ENCODE measurements at places on chromosomes 4 and X. TPM values are rescaled to one million over a fixed set of nuclear protein-coding genes. Genes with fewer than 3 reads are reported as not detected.

The GRIPAP1 gene
- total RNA-seq: 98.4 TPM

The ATP6AP2 gene
- 82.5 TPM for total RNA-seq

The MCUB gene
- 3.9 TPM for total RNA-seq

The VCX3B gene
- not detected for total RNA-seq

The ARR3 gene
- not detected for total RNA-seq

The GPR78 gene
- total RNA-seq: 0.31 TPM

The FHDC1 gene
- total RNA-seq: 11.6 TPM

- peaks cover 2% of the 10 kb centered on the region for H3K4me1 ChIP-seq
- no peaks in the 10 kb centered on the region for H3K36me3 ChIP-seq
- peaks cover 80% of the 10 kb centered on the region for H3K27me3 ChIP-seq
- no peak for DNase-seq
- H3K4me3 ChIP-seq: no peak overlapping the region
Observed at GRCh38 chr4:24322511-24322910, 261.8 kb downstream of the DHX15 start.

- no peaks in the 10 kb centered on the region for H3K36me3 ChIP-seq
- no peaks in the 10 kb centered on the region for H3K4me1 ChIP-seq
- peaks cover 18% of the 10 kb centered on the region for H3K27me3 ChIP-seq
- DNase-seq: no peak
- no peak overlapping the region for H3K4me3 ChIP-seq
Observed at GRCh38 chr4:7590189-7590588, 155.5 kb upstream of the PSAPL1 start.

- H3K4me1 ChIP-seq: peaks cover 3% of the 10 kb centered on the region
- DNase-seq: no peak
- H3K4me3 ChIP-seq: no peak overlapping the region
- no peaks in the 10 kb centered on the region for H3K36me3 ChIP-seq
Observed at GRCh38 chr4:163949976-163950601, 455.6 kb downstream of the TMA16 start.

- no peaks in the 10 kb centered on the region for H3K36me3 ChIP-seq
- H3K4me1 ChIP-seq: peaks cover 19% of the 10 kb centered on the region
- no peak for DNase-seq
Observed at GRCh38 chr4:156252358-156252921, 298.8 kb upstream of the CTSO start.

DNA sequence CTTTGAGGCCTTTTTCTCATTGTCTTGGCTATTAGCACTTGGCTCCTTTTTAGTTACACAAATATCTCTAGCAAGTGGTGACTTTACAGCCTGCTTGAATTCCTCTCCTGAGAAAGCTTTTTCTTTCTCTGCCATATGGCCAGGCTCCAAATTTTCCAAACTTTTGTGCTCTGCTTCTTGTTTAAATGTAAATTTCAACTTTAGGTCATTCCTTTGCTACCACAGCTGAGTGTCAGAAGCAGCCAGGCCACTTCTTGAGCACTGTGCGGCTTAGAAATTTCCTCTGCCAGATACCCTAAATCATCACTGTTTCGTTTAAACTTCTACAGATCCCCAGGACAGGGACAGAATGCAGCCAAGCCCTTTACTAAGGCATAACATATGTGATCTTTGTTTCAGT, 222.4 kb downstream of the FBXO8 start:
- H3K36me3 ChIP-seq: no peaks in the 10 kb centered on the region
- DNase-seq: no peak
- H3K27ac ChIP-seq: no peak overlapping the region
- no peaks in the 10 kb centered on the region for H3K27me3 ChIP-seq
- H3K4me1 ChIP-seq: peaks cover 11% of the 10 kb centered on the region

- H3K27ac ChIP-seq: no peak overlapping the region
- H3K36me3 ChIP-seq: no peaks in the 10 kb centered on the region
- no peak overlapping the region for H3K4me3 ChIP-seq
- H3K4me1 ChIP-seq: no peaks in the 10 kb centered on the region
Observed at GRCh38 chr4:102387552-102388150, 42.4 kb upstream of the SLC39A8 start.

- no peak for DNase-seq
- H3K36me3 ChIP-seq: no peaks in the 10 kb centered on the region
- no peaks in the 10 kb centered on the region for H3K27me3 ChIP-seq
- peaks cover 12% of the 10 kb centered on the region for H3K4me1 ChIP-seq
- H3K4me3 ChIP-seq: no peak overlapping the region
Observed at GRCh38 chrX:109270580-109271484, 211.1 kb downstream of the GUCY2F start.

GRCh38 chr4:67483868-67484602, 61.3 kb downstream of the CENPC start:
- peaks cover 33% of the 10 kb centered on the region for H3K36me3 ChIP-seq
- H3K4me1 ChIP-seq: peaks cover 2% of the 10 kb centered on the region
- H3K27me3 ChIP-seq: no peaks in the 10 kb centered on the region
- no peak for DNase-seq
- H3K27ac ChIP-seq: no peak overlapping the region
- H3K4me3 ChIP-seq: no peak overlapping the region

- no peak overlapping the region for H3K27ac ChIP-seq
- no peak for DNase-seq
- no peak overlapping the region for H3K4me3 ChIP-seq
- peaks cover 2% of the 10 kb centered on the region for H3K4me1 ChIP-seq
- no peaks in the 10 kb centered on the region for H3K27me3 ChIP-seq
Observed at GRCh38 chr4:150599547-150599946, 17.6 kb downstream of the MAB21L2 start.

DNA sequence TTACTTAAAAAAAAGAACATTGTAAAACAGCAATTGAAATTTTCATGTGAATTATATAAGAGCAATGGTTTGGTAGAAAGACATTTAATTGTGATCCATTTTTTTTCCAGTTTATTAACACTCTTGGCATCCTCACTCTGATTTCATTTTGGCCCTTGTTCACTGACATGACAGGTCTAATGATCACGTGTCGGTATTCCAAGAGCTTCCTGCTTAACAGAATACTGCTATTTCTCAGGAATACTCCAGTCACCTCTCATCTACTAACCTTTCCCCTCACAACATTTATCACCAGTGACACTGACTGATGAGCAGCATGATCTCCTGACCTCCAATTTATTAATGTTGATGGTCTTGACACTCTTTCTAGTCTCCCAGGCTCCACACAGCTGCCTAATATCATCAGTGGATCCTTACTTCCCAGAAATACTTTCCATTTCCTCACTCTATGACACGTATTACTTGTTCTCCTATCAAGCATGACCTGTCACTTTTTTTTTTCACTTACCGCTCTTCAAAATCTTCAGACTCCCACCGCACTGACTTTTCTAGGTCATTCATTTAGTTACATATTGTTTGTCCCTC, 847.8 kb upstream of the SLIT2 start:
- H3K27me3 ChIP-seq: no peaks in the 10 kb centered on the region
- no peak overlapping the region for H3K4me3 ChIP-seq
- H3K4me1 ChIP-seq: peaks cover 3% of the 10 kb centered on the region
- no peaks in the 10 kb centered on the region for H3K36me3 ChIP-seq
- no peak for DNase-seq

DNA sequence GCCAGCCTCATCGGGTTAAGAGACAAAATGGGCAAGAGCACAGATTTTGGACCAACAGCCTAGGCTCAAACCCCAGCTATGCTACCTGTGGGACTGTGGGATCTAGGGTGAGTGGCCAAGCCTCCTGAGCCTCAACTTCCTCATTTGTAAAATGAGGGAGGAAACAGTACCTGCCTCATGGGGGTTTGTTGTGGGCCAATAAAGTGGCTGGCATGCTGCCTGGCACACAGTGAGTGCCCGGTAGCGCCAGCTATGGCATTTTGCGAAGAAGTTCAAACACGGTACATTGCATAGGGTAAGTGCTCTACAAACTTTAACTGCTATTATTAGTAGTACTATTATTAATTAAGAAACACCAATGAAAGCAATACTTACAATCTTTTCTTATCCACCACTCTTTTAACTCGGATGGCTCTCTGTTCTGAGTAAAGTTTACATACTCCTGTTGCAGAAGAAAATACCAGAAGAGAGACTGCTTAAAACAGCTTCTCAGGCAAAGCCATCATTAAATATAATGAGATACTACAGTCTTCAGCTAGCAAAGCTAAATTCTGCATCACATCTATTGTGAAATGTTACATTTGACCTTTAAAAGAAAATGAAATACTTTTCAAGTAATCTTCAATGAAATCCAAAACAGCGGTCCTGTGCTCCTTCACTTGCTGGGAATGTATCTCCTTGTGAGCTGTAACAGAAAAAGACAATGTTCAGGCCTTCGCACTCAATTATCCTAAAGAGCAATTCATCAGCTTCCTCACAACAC, 70.1 kb downstream of the NSG1 start:
- DNase-seq: no peak
- no peak overlapping the region for H3K27ac ChIP-seq
- H3K4me3 ChIP-seq: no peak overlapping the region
- H3K36me3 ChIP-seq: peaks cover 14% of the 10 kb centered on the region

DNA sequence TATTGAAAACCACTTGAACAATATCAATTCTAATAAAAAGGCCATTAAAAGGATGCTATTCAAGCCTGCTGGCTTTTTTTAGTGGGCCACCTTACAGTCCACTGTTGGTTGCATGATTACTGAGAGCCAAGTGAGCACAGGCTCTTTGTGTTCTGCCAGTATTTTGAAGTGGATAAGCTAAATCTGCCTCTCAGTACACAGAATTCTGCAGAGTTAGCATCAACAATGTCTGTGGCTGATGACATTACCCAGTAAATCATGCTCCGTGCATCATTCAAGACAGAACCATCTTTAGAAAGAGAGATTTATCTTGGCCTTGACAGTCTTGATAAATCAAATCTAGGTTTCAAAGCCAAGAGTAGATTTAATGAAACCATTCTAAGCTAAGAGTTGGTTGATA, 119.0 kb upstream of the GNPDA2 start:
- no peaks in the 10 kb centered on the region for H3K36me3 ChIP-seq
- H3K27ac ChIP-seq: no peak overlapping the region
- H3K27me3 ChIP-seq: no peaks in the 10 kb centered on the region
- no peak for DNase-seq

- no peaks in the 10 kb centered on the region for H3K36me3 ChIP-seq
- no peak for DNase-seq
- no peak overlapping the region for H3K4me3 ChIP-seq
- peaks cover 6% of the 10 kb centered on the region for H3K27me3 ChIP-seq
- H3K27ac ChIP-seq: no peak overlapping the region
Observed at GRCh38 chr4:55736605-55737183, 82.9 kb upstream of the EXOC1L start.

DNA sequence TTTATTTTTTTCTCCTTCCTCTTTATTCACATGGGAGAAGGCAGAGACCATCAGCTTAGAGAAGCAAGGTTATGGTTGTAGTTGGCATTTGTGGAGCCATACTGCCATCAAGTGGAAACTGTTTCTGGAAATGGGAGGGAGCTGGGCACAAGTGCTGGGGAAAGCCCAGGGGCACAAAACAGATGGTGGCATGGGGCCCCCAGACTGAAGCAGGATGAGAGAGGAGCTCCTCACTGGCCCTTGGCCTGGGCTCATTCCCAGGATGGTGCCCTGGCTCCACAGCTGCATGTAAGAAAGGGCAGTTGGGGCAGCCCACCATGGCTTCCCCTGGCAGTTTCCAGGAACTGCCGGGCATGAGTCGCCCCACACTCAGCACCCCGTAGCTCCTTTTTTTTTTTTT, 59.2 kb downstream of the NBDY start:
- H3K27me3 ChIP-seq: no peaks in the 10 kb centered on the region
- H3K4me1 ChIP-seq: peaks cover 13% of the 10 kb centered on the region
- H3K4me3 ChIP-seq: no peak overlapping the region
- H3K27ac ChIP-seq: no peak overlapping the region
- H3K36me3 ChIP-seq: peaks cover 11% of the 10 kb centered on the region

GRCh38 chr4:48203819-48204218, 65.8 kb downstream of the TEC start:
- no peak overlapping the region for H3K4me3 ChIP-seq
- no peak for DNase-seq
- H3K4me1 ChIP-seq: peaks cover 2% of the 10 kb centered on the region
- H3K27ac ChIP-seq: no peak overlapping the region
- H3K27me3 ChIP-seq: peaks cover 7% of the 10 kb centered on the region
- H3K36me3 ChIP-seq: no peaks in the 10 kb centered on the region

DNA sequence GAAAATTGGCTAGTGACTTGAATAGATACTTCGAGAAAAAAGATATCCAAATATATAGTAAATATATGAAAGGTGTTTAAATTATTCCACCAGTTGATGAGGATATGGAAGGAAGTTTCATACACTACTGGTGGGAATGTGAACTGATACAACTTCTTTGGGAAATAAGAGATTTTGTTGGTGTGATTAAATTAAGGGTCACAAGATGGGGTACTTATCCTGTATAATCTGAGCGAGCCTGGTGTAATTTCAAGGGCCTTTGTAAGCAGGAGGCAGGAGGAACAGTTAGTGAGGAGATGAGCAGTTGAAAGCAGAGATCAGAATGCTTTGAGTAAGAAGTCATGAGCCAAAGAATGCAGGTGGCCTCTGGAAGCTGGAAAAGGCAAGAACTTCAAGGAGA, 192.2 kb downstream of the KCTD8 start:
- H3K27me3 ChIP-seq: no peaks in the 10 kb centered on the region
- H3K27ac ChIP-seq: no peak overlapping the region
- peaks cover 2% of the 10 kb centered on the region for H3K4me1 ChIP-seq
- no peaks in the 10 kb centered on the region for H3K36me3 ChIP-seq

DNA sequence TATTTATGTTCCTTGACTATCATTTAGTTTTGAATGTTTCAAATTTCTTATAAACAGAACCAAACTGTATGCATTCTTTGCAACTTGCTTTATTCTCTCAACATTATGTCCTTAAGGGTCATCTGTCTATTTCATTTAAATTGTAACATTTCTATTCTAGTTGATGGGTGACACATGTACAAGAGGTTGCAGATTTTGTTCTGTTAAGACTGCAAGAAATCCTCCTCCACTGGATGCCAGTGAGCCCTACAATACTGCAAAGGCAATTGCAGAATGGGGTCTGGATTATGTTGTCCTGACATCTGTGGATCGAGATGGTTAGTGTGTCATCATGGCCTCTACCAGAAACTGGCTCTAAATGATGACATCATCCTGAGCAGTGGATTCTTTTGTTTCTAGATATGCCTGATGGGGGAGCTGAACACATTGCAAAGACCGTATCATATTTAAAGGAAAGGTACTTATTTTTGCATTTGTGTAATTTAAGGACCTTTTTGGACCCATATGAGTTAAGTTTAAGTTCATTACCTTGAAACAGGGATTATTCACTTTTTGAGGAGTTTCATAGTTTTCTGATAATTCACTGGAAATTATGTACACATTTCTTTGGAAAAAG, 6.1 kb downstream of the LIAS start:
- no peaks in the 10 kb centered on the region for H3K27me3 ChIP-seq
- H3K4me1 ChIP-seq: peaks cover 4% of the 10 kb centered on the region
- H3K27ac ChIP-seq: no peak overlapping the region
- DNase-seq: no peak
- H3K36me3 ChIP-seq: peaks cover 1% of the 10 kb centered on the region

DNA sequence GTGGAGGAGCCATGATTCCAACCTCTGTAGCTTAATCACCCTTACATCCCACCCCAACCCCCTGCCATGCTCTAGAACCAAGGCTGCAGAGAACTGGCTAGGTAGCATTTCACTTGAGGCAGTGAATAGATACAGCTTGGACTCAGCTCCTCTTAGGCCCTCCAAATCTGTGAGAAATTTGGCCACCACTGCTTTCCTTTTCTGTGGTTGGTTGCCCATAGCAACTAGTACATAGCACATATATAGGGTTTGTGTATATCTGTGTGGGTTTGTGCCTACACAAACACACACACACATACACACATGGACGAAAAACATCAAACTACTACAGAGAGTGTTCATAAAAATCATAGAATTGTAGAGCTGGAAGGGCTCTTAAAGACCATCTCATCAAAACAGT, 52.0 kb upstream of the CCDC160 start:
- H3K4me1 ChIP-seq: peaks cover 17% of the 10 kb centered on the region
- no peaks in the 10 kb centered on the region for H3K27me3 ChIP-seq
- H3K27ac ChIP-seq: no peak overlapping the region
- DNase-seq: no peak

GRCh38 chr4:22202246-22202974, 253.8 kb upstream of the KCNIP4 start:
- no peaks in the 10 kb centered on the region for H3K36me3 ChIP-seq
- no peak overlapping the region for H3K27ac ChIP-seq
- DNase-seq: no peak
- H3K27me3 ChIP-seq: no peaks in the 10 kb centered on the region
